SJCRH30 (cell line): ENCODE measurements at places on chromosomes 16 and 17. TPM values are rescaled to one million over a fixed set of nuclear protein-coding genes. Genes with fewer than 3 reads are reported as not detected.

Gene GP1BA
- not detected in 2 replicates for total RNA-seq

GRCh38 chr16:24834459-24835335 is 11.1 kb upstream of the SLC5A11 start:
- peak; percentile 35 for DNase-seq

- DNase-seq = peak; percentile 66
These were observed 3.6 kb downstream of the THOC6 start for GRCh38 chr16:3027489-3027795.

- DNase-seq = no peak
These were observed 71.0 kb downstream of the RBBP6 start for GRCh38 chr16:24610416-24610755.

Gene KRT20
- 0.08 and 0.28 TPM in 2 replicates for total RNA-seq

Gene BICDL2
- not detected in 2 replicates for total RNA-seq

Gene MRPS23
- 28.4 and 36.5 TPM in 2 replicates for total RNA-seq

DNA sequence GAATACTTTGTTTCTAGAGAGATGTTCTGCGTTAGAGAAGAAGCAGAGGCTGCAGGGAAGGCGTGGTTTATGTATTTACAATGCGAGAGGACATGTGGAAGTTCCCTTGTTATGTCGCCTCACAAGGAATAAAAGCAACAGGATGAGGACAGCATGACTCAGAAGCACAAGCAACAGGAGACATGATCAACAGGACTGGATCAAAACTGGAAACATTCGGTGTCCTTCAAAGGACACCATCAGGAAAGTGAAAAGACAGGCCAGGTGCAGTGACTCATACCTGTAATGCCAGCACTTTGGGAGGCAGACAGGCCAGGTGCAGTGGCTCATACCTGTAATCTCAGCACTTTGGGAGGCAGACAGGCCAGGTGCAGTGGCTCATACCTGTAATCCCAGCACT is 52.6 kb downstream of the CCDC57 start:
- DNase-seq = no peak

DNA sequence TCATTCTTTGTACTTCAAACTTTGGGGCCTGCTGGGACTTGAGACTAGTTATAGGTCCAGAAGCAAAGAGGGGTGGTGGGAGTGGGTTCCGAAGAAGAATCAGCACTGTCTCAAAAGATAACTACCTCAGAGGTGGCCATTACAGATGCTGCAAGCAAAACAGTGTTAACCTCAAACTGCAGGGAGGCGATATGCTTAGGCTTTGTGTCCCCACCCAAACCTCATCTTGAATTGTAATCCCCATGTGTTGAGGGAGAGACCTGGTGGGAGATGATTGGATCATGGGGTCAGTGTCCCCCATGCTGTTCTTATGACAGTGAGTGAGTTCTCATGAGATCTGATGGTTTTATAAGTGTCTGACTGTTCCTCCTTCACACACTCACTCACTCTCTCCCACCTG is 545.3 kb downstream of the XYLT1 start:
- DNase-seq = no peak

GRCh38 chr17:7014261-7014994 is 2.0 kb downstream of the RNASEK start:
- DNase-seq = peak; percentile 94
